ENCODE measurements at places on chromosomes 5 and 9. TPM values are rescaled to one million over a fixed set of nuclear protein-coding genes. Genes with fewer than 3 reads are reported as not detected.

DNA sequence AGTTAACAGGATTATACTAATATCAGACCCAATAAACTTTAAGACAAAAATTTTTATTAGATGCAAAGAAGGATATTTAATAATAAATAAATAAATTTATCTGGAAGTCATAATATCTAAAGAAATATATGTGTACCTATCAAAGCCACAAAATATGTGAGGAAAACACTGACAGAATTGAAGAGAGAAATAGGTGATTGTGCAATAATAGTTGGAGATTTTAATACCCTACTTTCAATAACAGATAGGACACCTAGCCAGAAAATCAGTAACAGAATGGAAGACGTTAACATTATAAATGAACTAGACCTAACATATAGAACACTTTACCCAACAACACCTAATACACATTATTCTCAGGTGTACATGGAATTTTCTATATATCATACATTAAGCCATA is 541.4 kb upstream of the SMC2 start:
- DNase-seq: no peak

DNA sequence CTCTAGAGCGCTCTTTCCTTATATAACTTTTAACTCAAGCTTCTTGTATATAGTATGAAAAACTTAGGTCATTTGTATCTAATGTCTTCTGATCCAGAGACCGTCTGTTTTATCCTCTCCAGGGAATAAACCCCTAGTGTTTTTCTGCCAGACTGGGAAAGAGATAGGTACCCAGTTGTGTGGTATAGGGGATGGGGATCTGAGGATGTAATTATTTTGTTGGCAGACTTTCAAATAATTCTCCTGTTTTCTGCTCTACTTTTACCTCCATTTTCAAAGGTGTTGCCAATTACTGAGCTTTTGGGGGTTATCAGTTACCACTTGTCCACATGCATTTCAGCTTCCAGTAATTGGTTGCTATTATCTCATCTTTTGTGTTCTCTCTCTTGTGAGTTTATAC is 17.9 kb downstream of the CCDC171 start:
- DNase-seq: no peak

DNA sequence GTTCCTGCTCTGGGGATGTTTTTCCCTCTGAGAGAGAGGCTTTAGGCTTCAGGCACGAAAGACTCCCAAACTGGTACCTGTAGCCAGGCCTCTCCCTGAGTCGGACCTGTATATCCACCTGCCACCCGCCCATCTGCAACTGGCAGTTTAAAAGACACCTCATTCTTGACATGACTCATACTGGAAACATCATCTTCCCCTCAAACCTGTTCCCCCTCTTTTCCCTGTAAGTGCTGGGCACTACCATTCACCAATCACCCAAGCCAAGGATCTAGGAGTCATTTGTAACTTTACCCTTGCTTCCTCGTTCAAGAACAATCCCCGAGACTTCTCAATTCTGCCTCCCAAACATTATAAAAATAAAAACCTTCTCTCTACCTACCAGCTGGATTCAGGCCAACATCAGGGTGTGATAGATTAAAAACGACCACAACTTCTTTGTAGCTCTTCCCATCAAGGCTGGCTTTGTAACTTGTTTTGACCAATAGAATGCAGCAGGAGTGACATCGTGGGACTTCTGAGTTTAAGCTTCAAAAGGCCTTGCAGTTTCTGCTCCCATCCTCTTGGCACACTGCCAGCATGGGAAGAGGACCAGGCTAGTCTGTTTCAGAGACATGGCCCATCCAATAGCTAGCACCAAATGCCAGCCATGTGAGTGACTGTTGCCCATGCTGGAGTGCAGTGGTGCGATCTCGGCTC is 1.8 kb upstream of the WDR31 start:
- no peak for DNase-seq

GRCh38 chr9:94110821-94111252 is 26.6 kb downstream of the PTPDC1 start:
- DNase-seq: no peak

The ANXA2R gene
- total RNA-seq: 1.8 TPM

DNA sequence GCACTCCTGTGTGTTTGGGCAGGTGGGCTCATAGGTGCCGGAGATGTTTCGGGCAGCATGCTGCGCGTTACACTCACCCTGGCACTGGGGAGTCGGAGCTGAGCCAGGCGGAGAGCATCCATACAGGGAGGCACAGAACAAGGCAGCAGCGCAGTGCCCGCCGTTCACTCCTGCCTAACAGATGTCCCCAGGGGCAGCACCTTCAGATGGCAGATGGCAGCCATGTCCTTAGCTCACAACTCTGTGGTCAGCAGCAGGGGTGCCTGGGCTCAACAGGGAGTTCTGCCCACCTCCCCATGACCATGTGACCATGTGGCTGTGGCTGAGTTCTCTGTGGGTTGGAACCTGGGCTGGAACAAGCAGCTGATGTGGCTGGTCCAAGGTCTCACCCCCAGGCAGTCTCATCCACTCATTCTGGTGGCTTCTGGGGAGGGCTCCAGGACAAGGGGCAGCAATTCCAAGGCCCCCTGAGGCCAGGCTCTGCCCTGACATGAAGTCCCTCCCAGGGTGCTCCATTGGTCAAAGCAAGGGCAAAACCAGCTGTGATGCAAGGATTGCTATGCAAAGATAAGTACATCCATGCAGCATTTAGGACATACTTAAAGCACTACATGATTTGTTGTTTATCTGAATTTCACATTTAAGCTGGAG is 64.2 kb downstream of the MRPL36 start:
- DNase-seq: no peak

DNA sequence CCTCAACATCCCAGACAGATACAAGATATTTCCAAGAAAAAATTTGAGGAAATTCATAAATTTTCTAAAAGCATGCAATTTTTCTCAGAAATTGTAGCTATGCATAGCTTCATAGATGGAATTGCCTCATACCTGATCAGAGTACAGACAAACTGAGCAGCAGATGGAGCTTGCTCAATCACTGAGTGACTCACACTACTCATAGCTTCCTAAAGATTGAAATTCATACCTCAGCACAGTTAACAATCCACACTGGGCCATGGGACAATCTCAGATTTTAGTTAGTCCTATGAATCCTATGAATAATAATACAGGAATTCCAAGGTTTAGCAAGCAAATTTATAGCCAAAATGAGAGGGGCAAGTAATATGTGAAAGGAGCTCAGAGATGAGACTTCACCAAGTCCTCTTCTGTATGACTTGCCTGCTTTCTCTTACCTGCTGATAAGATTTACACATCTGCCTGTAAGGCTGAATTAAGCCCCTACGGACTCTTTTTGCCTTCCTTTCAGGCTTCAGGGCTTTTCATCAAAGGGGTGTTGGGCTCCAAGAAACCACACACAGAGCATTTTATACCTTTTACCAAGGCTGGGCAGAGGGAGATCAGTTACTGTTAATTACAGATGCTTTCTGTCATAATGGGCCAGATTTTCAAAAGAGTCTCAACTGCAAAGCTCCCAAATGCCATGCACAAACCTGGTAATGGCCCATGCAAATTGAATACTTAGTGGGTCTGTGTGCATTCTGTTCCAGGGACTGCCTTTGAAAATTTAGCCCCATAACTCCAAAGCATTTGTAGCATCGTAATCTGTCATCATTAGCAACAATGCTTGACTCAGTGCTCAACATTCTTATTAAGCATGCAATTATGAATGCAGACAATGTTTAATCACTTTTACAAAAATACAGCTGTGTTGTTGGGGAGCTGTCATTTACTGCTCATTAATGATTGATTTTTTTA is 439.3 kb downstream of the DTWD2 start:
- no peak for DNase-seq

- DNase-seq: no peak
Observed at GRCh38 chr9:74804018-74804385, 83.7 kb downstream of the TRPM6 start.

Measured in esophagus muscularis mucosa (tissue), 4 donors.